ENCODE measurements at places on chromosomes 13 and 19.

GRCh38 chr19:16124953-16125352, 13.3 kb downstream of the RAB8A start:
- H3K36me3 ChIP-seq: peaks cover 74% of the 10 kb centered on the region
- peaks cover 8% of the 10 kb centered on the region for H3K4me1 ChIP-seq
- no peak overlapping the region for H3K4me3 ChIP-seq

- no peak overlapping the region for H3K4me3 ChIP-seq
- H3K36me3 ChIP-seq: no peaks in the 10 kb centered on the region
- ATAC-seq: no peak
- no peak overlapping the region for H3K27ac ChIP-seq
- H3K27me3 ChIP-seq: no peaks in the 10 kb centered on the region
Observed at GRCh38 chr13:78228940-78229339, 310.3 kb upstream of the EDNRB start.

DNA sequence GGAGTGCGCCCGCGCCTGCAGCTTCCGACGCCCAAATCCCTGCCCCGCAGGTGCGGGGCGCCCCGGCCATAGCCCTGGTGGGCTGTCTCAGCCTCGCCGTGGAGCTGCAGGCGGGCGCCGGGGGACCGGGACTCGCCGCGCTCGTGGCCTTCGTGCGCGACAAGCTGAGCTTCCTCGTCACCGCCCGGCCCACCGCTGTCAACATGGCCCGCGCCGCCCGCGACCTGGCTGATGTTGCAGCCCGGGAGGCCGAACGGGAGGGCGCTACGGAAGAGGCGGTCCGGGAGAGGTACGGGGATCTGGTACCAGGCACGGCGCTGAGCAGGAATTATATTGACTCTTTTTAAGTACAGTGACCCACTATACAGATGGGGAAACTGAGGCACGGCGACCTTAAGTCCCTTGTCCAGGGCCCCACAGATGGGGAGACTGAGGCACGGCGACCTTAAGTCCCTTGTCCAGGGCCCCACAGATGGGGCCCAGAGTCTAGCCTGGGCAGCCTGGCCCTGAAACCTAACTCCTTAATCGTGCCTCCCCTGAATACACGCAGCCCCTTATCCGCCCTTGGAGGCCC, 586 bp downstream of the MRI1 start:
- no peaks in the 10 kb centered on the region for H3K27me3 ChIP-seq
- peak overlapping the region; percentile 55 for H3K27ac ChIP-seq
- ATAC-seq: peak; percentile 77
- H3K4me3 ChIP-seq: peak overlapping the region; percentile 81

DNA sequence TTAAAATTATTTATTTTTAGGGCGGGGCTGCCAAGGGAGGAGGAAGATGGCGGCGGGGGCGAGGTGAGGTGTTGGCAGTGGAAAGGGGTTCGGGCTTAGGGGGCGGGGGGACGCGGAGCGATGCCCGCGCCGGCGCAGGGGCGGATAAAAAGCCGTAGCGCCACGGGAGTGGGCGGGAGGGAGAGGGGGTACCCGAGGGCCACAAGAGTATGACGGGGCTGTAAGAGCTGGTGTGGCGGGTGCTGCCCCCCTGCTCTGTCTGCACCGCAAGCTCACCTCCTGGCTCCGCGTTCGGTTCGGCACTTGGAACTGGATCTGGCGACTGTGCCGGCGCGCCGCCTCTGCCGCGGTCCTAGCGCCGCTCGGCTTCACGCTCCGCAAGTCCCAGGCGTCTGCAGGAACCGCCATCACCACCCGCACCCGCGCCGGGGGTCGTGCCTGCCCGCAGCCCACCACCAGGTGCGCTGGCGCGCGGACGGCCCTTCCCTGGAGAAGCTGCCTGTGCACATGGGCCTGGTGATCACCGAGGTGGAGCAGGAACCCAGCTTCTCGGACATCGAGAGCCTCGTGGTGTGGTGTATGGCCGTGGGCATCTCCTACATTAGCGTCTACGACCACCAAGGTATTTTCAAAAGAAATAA, 265.2 kb upstream of the SGCG start:
- H3K4me1 ChIP-seq: no peaks in the 10 kb centered on the region
- H3K4me3 ChIP-seq: peak overlapping the region; percentile 9
- no peak overlapping the region for H3K27ac ChIP-seq
- H3K27me3 ChIP-seq: peaks cover 40% of the 10 kb centered on the region
- H3K36me3 ChIP-seq: no peaks in the 10 kb centered on the region

DNA sequence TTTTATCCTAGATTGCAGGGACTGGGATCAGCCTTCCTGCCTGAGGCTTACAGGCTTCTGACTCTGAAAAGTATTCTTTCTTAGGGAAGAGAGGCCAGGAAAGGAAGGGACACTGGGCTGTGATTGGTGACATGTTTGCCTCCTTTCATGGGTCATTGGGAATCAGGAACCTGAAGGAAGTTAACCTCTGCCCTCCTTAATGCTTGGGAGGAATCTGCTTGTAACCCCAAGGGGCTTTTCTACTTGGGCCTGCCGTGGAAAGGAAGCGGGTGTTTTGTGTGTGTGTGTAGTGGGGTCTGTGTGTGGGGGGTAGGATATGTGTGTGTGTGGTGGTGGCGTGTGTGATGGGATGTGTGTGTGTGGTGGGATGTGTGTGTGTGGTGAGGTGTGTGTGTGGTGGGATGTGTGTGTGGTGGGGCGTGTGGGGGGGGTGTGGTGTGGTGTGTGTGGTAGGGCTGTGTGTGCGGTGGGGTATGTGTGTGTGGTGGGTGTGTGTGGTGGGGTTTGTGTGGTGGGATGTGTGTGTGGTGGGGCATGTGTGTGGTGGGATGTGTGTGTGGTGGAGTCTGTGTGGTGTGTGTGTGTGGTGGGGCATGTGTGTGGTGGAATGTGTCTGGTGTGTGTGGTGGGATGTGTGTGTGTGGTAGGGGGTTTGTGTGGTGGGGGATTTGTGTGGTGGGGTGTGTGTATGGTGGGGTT, 41.3 kb upstream of the NPAS1 start:
- no peaks in the 10 kb centered on the region for H3K27me3 ChIP-seq
- H3K4me3 ChIP-seq: no peak overlapping the region
- ATAC-seq: peak; percentile 20
- H3K27ac ChIP-seq: peak overlapping the region; percentile 4
- peaks cover 29% of the 10 kb centered on the region for H3K4me1 ChIP-seq

DNA sequence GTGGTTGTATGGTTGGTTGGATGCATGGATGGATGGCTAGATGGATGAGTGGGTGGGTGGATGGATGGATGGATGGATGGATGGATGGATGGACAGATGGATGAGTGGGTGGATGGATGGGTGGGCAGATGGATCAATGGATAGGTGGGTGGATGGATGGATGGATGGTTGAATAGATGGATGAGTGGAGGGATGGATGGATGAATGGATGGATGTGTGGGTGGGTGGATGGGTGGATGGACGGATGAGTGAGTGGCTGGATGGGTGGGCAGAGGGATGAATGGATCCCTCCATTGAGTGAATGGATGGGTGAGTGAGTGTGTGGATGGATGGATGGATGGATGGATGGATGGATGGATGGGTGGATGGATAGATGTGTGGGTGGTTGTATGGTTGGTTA, 9.0 kb upstream of the NMRK2 start:
- ATAC-seq: no peak
- H3K4me3 ChIP-seq: no peak overlapping the region
- H3K27me3 ChIP-seq: peaks cover 41% of the 10 kb centered on the region
- H3K27ac ChIP-seq: no peak overlapping the region

DNA sequence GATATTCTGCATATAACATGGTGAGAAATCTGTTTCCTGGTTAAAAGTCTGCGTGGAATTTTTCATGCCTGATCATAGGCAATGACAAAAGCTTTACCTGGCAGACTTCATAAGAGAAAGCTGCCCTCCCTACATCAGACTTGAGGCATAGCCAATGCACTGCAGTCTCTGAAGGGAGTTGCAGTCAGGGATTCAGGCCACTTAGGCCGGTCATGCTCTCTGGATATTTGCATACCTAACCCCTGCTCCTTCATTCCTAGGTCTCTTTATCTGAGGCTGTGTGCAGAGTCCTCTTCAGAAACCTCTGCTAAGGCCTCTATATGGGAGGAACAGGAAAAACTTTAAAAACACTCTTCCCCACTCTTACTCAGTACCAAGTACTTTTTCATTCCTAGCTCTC, 287.4 kb downstream of the PCDH17 start:
- no peak overlapping the region for H3K4me3 ChIP-seq
- no peak for ATAC-seq
- no peaks in the 10 kb centered on the region for H3K4me1 ChIP-seq
- no peak overlapping the region for H3K27ac ChIP-seq

DNA sequence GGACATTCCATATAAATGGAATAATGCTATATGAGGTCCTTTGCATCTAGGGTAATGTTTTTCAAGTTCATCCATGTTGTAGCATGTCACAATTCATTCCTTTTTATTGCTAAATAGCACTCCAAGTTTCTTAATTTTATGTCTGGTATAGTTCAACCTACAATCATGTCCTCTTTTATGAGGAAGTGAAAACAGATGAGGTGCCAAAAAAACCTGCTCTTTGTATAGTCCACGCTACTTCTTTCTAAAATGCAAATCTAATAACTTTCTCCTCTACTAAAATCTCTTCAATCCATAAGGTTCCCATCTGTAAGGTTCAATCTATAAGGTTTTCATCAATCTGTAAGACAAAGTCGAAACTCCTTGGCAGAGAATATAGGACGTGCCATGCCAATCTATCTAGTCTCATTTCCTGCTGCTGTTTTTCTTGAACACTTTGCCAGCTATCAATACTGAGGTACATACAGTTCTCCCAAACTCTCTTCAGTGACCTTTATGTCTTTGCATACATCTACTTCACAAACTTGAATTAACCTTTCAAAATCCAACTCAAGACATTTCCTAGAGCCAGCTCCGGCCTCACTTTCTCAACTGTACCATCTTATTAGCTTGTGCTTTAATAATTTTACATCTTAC, 33.7 kb downstream of the INTS6 start:
- H3K4me3 ChIP-seq: peak overlapping the region; percentile 66
- peak; percentile 83 for ATAC-seq
- peaks cover 59% of the 10 kb centered on the region for H3K4me1 ChIP-seq
- H3K27ac ChIP-seq: peak overlapping the region; percentile 86
- H3K36me3 ChIP-seq: peaks cover 48% of the 10 kb centered on the region

- H3K4me3 ChIP-seq: no peak overlapping the region
- no peaks in the 10 kb centered on the region for H3K36me3 ChIP-seq
- no peak overlapping the region for H3K27ac ChIP-seq
- ATAC-seq: no peak
- no peaks in the 10 kb centered on the region for H3K4me1 ChIP-seq
Observed at GRCh38 chr13:110126391-110126961, 180.5 kb downstream of the COL4A1 start.
